ENCODE measurements at places on chromosomes 12 and 14. TPM values are rescaled to one million over a fixed set of nuclear protein-coding genes. Genes with fewer than 3 reads are reported as not detected.

The CLEC14A gene
- total RNA-seq, result 0.29 TPM

The CCER1 gene
- total RNA-seq, result not detected

The DNAH10 gene
- 0.72 TPM for total RNA-seq

The KIF26A gene
- total RNA-seq, result not detected

The RIMBP2 gene
- not detected for total RNA-seq

The RPL10L gene
- not detected for total RNA-seq

GRCh38 chr12:110699591-110700445 is 10.9 kb upstream of the HVCN1 start:
- DNase-seq, result peak; percentile 51

- no peak for DNase-seq
Observed at GRCh38 chr12:127560041-127560478, 706.9 kb upstream of the TMEM132C start.

DNA sequence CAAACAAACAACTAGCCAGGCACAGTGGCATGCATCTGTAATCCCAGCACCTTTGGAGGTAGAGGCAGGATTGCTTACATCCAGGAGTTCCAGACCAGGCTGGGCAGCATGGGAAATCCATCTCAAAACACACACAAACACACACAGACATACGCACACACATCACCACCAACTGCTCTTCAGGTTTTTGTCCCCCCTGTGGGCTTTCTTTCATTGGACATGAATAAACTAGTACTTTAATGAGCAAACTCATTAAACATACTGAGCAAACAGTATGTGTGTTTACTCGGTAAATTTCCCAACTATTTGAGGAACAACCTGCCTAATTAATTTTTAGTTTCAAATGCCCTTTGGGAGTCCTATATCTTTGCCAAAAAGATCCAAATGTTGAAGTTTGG is 10.1 kb upstream of the RASSF3 start:
- DNase-seq, result no peak

GRCh38 chr12:123076604-123077297 is 74.1 kb downstream of the PITPNM2 start:
- peak; percentile 82 for DNase-seq

DNA sequence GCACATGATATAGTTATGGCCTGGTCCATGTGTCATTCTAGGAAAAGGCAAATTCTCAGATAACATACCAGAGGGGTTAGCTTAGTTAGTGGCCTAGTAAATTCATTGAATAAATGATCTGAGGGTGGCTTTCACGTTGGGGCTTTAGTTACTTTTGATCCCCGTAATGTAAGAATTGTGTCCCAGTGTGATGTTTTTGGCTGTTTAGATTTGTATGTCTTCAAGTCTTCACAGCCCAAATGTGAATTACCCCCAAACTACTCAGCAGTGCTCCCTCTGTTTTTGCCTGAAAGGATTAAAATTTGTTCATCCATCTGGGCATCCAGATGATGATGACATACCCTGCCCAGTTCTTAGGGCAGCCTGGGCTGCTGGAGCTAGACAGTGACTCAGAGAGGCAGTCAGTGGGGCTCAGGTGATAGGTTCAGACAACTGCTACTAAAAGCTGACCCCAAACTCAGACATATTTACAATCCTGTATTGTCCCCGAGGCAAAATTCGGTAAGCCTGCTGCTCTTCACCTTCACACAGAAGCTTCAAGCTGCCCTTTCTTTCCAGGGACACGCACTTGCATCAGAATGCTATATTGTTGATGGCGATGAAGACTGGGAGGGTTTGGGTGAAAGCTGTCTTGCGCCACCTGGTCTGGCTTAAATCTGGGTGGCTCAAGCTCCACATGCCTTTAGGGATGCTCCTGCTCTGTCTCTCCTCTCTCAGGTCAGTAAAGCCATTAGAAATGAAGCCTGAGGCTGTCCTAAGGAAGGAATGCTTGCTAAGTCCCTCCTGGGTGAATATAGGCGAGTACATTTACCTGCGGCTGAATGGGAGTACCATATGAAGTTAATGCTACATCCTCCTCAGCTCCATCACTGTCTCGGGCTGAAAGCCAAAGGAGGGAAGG is 10.3 kb downstream of the GPRC5D start:
- DNase-seq, result peak; percentile 25

GRCh38 chr14:49549881-49550280 is 36.3 kb downstream of the RPS29 start:
- peak; percentile 61 for DNase-seq

GRCh38 chr12:78119351-78119918 is 288.7 kb downstream of the NAV3 start:
- no peak for DNase-seq

Data from osteoblast (primary cell).